Activated CD8-positive, alpha-beta memory T cell treated with anti-CD3 and anti-CD28 coated beads, Interleukin-2, amount 50 U/mL, for 4 hours (primary cell): ENCODE measurements at places on chromosomes 3 and 15.

DNA sequence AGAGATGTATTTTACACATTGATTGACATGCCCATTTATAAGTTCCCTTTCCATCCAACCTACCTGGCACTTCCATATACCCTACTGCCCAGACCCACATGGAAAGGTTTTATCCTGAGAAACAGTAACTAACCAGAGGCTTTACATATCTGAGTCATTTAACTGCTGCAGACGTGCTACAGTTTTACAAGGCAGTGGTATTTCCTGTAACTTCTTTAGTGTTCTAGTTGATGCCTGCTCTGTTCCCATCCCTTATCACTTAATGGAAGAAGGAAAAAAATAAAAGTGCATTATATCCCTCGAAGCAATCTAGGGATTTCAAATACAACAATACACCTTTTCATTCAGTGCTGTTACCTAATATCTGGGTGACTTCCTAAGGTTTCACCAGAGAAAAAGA, 107.1 kb downstream of the TMCO5A start:
- DNase-seq = no peak

DNA sequence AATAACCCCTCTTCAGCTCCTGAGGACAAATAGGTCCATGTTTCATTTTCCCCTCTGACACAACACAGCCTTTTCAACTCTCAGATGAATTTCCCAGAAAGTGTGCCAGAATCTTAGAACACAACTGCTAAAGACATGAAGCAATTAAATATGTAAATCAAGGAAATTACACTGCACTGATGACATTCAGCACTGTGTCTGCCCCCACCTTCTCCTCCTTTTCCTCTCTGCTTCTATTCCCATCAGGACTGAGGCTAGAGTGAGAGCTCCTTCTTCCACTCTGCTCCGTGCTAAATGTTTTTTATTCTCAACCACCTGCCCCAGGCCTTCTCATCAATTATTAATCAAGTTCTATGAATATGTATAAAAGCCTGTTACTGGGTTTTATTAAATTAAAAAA, 596.1 kb downstream of the TUSC7 start:
- no peak for DNase-seq

- DNase-seq = no peak
Measured at GRCh38 chr15:58966698-58967097, 20.8 kb upstream of the RNF111 start.

GRCh38 chr3:39105687-39106063, 1.8 kb downstream of the GORASP1 start:
- DNase-seq = no peak

- DNase-seq = no peak
Measured at GRCh38 chr15:57031082-57031481, 112.6 kb downstream of the TCF12 start.

- no peak for DNase-seq
Measured at GRCh38 chr15:84649706-84650105, 4.4 kb downstream of the WDR73 start.

- no peak for DNase-seq
Measured at GRCh38 chr15:95105229-95105628, 873.9 kb downstream of the MCTP2 start.

DNA sequence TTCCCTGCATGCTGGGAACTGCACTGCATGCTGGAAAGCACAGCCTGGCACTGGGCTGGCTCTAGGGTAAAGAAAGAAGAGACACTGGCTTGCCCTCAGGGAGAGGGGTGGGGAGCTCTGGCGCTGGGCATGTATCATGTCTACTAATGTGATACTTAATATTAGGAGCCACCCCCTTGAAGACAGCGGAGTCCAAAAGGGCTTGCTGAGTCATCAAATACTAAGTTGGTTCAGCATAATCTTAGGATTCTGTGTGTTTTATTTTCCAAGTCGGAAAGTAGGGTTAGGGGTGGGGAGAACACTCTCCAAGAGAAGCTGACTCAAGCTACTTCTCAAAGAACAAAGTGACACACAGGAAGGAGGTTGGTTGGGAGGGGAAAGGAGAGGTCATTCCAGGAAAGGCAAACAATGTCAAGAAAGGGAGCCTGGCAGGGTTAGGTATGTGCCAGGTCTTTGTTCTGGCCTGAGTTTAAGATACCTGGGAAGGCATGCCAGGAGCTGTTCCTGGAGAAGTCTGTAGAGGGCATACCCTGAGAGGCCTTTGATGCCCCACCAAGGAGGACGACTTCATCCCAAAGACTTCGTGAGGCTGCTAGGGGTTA, 237.8 kb upstream of the NR2E3 start:
- no peak for DNase-seq

DNA sequence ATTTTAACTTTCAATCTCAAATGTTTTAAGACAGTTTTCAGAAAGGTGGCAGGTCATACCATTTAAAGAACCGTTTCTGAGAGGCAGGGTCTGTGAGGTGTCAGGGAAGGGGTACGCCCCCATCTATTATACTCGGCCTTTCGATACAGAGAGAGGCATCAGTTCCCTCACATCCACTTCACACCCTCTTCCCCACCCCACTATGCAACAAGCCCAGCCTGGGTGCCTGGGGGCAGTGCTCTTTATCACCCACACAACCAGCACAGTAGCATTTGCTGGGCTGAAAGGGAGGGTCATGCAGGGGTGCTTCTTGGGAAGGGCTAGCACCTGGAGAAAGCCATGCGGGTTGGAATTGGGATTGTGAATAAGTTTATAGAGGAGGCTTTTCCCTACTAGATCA, 56.0 kb upstream of the KCNMB2 start:
- DNase-seq = no peak

- no peak for DNase-seq
Measured at GRCh38 chr3:132317229-132317948, at the start of gene ACP3. Gene ACP3, plus strand, starts transcription at chr3:132317407. Its CDS starts 50 bp downstream, at chr3:132317457.

- DNase-seq = no peak
Measured at GRCh38 chr15:40684381-40684780, 10.6 kb upstream of the RAD51 start.

GRCh38 chr3:27669591-27669990, 52.5 kb downstream of the EOMES start:
- DNase-seq = no peak

- DNase-seq = no peak
Measured at GRCh38 chr15:33508703-33509102, 197.9 kb downstream of the RYR3 start.

GRCh38 chr15:56821721-56822425, 88.6 kb upstream of the ZNF280D start:
- peak; percentile 54 for DNase-seq

DNA sequence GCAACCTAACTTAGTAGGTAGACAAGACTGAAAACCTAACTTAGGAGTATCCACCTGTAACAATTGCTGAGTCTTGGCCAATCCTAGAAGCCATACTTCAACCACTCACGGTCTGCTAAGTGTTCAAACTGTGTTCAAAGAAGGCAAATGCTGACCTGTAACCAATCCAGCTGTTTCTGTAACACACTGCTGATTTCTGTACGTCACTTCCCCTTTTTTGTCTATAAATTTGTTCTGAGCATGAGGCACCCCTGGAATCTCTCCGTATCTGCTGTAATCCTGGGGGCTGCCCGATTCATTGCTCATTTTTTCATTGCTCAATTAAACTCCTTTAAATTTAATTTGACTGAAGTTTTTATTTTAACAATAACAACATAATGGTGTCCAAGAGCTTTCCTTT, 451.4 kb upstream of the ATP10A start:
- DNase-seq = no peak

- DNase-seq = no peak
Measured at GRCh38 chr3:38084334-38085310, 45.6 kb downstream of the DLEC1 start.

DNA sequence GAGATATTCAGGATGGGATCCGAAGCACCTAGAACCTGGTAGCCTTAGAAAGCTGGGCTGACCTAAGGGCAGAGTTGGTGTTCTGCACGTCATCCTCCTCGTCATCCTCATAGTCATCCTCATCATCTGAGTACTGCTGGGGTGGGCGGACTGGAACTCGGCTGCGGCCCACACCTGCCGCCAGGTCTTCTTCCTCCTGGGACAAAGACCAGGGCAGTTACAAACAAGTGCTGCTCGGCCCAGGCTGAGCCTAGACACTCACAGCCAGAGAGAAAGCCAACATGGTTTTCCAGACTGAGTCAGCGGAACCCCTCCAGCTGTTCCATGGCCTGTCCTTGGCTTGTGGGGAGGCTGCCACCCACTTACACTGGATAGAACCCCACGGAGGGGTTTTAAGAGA, 40.5 kb downstream of the SEMA3G start:
- no peak for DNase-seq

- no peak for DNase-seq
Measured at GRCh38 chr15:36370731-36371112, 208.7 kb upstream of the CDIN1 start.
